ENCODE measurements at places on chromosomes 12 and 14.

DNA sequence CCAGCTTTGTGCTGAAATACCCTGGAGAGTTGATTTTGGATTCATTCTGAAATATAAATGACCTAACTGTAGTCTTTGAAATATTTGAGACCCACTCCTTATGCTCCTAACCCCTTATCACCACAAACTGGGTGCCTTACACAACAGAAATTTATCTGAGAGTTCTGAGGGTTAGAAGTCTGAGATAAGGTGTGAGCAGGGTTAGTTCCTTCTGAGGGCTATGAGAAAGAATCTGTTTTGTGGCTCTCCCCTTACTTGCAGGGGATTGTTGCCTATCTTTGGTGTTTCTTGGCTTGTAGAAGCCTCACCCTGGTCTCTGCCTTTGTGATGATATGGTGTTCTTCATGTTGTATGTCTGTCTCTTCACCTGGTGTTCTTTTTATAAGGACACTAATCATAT is 91.7 kb downstream of the DERA start:
- DNase-seq, result no peak

- no peak for DNase-seq
Observed at GRCh38 chr14:103110681-103111231, 12.5 kb upstream of the TNFAIP2 start.

DNA sequence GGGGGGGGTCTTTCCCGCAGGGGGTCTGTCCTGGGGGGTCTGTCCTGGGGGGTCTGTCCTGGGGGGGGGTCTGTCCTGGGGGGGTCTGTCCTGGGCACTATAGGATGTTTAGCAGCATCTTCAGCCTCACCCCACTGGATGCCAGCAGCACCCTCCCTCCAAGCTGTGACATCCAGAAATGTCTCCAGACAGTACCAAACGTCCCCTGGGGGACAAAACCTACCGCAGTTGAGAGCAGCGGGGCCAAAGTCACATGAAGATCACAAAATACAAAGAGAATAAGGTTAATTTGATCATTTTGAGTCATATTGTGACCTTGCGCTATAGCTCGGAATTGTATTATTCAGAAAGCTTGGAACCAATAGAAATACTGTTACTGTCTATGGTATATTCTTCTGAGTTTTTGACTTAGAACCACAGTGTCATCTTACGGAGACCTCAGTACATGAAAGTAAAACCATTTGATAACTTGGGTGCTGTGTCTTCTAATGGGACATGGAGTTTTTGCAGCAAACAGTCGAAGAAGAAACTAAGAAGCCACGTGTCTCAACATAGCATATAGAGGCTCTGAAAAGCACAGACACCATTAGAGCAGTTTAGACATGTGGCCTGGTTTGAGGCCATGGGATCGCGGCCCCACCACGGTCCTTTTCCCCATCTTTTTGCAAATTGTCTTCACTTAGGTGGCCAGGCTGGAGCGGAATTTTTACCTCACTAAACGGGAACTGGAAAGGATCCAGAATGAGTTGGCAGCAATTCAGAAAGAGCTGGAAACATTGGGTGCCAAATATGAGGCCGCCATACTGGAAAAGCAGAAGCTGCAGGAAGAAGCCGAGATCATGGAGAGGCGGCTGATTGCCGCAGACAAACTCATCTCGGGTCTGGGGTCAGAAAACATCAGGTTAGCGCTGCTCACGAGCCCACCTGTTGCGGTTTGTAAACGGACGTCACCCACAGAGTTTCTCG is 59.9 kb downstream of the CCDC92 start:
- DNase-seq, result no peak

GRCh38 chr12:29731591-29731990 is 52.2 kb downstream of the TMTC1 start:
- no peak for DNase-seq

GRCh38 chr12:1527789-1528188 is 66.6 kb downstream of the FBXL14 start:
- DNase-seq, result no peak

All from CD4-positive, alpha-beta T cell treated with Interleukin-6 at 100 ng/mL for 8 hours (primary cell).